NCI-H2029 treated with DMSO at 0.1 percent for 48 hours (cell line): ENCODE measurements at places on chromosomes 12 and 14.

- no peak for DNase-seq
These were observed 41.9 kb downstream of the SLC16A7 start for GRCh38 chr12:59637692-59638070.

- DNase-seq = no peak
These were observed 36.9 kb downstream of the RHOJ start for GRCh38 chr14:63241096-63241495.

GRCh38 chr14:85501751-85502150 is 28.2 kb upstream of the FLRT2 start:
- DNase-seq = no peak

GRCh38 chr12:122395319-122395718 is 27.1 kb downstream of the CLIP1 start:
- no peak for DNase-seq

DNA sequence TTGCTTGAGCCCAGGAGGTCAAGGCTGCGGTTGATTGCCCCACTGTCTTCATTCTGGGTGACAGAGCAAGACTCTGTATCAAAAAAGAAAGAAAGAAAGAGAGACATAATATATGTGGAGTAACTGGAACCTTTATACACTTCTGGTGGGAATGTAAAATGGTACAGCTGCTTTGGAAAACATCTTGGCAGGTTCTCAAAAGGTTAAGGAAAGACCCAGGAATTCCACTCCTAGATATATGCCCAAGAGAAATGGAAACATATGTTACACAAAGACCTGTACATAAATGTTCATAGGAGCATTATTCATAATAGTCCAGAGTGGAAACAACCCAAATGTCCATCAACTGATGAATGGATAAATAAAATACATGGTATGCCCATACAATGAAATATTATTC is 7.2 kb downstream of the RBMS2 start:
- DNase-seq = no peak

- DNase-seq = no peak
These were observed 24.8 kb downstream of the LRRIQ1 start for GRCh38 chr12:85060916-85061315.

- DNase-seq = no peak
These were observed 49.8 kb downstream of the B4GALNT3 start for GRCh38 chr12:509500-509899.

- DNase-seq = peak; percentile 60
These were observed 431.2 kb upstream of the PDE3A start for GRCh38 chr12:19937161-19937560.

DNA sequence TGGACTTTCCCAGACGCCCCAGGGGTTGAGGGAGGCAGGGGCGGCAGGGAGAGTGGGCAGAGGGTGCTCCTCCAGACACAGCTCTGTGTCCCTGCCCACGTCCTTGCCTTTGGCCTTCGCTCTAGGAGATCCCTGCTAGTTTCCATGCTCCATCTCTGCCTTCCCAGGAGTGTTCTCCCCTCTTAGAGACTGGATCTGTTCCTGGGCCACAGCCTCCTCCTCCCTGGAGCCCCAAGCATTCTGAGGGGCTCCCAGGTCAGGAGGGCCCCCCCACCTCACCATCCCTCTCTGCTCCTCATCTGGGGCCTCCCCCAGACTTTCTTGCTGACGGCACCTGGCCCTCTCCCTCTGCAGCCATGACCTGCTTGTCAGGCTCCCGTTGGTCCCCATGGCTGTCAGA is 216.0 kb upstream of the FKBP4 start:
- DNase-seq = no peak

DNA sequence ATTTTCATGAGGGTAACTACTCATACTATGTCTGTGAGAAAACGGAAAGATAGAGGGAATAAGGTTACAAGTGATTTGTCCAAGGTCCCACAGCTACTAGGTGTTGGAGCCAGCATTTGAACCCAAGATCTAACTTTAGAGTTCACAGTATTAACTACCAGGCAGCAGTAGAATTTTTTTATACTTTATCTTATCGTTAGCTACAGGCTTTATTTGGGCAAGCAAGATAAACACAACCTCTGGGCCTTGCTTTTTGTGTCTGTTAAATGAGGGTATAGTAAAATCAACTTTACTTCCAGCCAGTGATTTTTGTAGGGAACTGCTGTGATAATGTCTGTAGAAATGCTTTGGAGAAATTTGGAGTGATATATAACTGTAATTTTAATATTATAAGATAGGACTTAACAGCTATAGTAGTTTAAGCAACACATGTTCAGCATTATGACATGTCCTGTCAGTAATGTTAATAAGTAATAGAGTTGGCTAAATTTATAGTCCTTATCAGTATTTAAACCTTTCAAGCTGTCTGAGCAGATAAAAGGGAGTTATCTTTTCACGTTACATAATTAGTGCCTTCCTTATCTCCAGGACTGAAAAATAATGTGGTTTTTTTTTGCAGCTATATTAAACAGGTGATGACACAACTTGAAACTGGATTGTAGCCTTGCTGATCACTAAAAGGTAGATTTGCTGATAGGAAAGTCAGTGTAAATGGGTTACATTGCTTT is 12.8 kb downstream of the LEMD3 start:
- DNase-seq = no peak

GRCh38 chr12:47299586-47299985 is 219.8 kb upstream of the AMIGO2 start:
- no peak for DNase-seq

- DNase-seq = no peak
These were observed 94.3 kb downstream of the OTX2 start for GRCh38 chr14:56715938-56716337.

DNA sequence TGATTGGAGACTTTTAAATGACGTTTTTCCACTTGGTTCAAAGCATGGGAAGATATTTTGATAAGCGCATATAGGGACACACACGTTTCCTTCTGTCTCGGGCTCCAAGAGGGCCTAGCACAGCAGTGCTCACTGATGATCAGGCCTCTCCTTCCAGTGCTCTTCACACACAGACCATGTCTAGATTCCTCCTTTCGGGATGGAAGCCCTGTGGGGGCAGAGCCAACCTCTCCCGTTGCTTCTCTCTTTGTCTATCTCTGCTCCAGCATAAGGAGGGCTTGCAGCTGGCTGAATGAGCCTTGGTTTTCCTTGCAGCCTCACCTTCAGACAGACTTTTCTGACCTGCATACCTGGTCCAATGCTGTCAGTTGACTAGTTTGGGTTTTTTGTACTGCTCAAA is 22.3 kb downstream of the GPRC5D start:
- no peak for DNase-seq

GRCh38 chr12:53677016-53677799 is 1.3 kb upstream of the ATP5MC2 start:
- no peak for DNase-seq

- DNase-seq = no peak
These were observed 3.3 kb upstream of the APPL2 start for GRCh38 chr12:105239304-105239703.

- DNase-seq = peak; percentile 82
These were observed 159.7 kb downstream of the ANKS1B start for GRCh38 chr12:99824900-99825542.

GRCh38 chr12:111687255-111687654 is 1.4 kb downstream of the ACAD10 start:
- DNase-seq = no peak

DNA sequence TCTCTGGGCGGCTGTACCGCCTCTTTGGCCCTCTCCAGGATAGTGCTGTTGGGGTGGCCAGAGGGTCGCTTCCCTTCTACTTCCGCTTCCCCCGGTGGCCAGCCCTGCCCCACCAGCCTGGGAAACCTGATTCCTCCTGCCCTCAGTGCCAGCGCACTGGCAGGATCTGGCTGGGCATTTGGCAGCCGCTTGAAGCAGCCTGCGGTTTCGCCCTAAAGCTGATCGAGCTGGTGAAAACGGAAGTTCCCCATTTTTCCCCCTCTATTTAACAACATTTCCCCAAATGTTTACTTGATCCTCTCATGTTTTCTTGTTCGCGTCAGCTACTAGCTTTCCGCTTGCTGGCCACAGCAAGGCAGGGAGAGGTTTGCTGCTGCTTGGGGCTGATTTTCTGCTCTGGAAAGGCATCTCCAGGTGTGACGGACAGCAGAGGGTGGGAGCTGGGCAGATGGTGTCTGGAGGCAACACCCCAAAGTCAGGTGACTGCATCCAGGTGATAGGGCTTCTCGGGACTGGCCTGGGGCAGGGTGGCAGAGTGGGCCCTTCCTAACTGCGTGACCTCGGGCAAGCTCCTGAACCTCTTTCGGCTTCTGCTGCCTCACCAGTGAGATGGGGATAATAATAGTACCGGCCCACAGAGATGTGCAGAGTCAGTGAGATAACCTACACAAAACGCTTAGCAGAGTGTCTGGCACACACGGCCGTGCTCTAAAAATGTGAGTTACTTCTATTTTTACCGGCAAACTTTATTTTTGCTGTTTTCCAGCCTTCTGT is 53.1 kb downstream of the TSPAN9 start:
- peak; percentile 70 for DNase-seq

GRCh38 chr14:55848964-55849363 is 269.0 kb downstream of the KTN1 start:
- no peak for DNase-seq

DNA sequence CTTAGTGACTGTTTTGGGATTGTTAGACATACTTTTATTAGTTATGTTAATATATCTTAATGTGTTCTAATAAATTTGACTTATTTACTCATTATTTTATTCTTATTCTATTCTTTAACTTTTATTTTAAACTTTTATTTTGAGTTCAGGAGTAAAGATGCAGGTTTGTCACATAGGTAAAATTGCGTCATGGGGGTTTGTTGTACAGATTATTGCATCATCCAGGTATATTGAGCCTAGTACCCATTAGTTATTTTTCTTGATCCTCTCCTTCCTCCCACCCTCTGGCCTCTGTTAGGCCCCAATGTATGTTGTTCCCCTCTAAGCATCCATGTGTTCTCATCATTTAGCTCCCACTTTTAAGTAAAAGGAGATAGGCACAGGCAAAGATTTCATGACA is 495.5 kb downstream of the MDGA2 start:
- DNase-seq = no peak

DNA sequence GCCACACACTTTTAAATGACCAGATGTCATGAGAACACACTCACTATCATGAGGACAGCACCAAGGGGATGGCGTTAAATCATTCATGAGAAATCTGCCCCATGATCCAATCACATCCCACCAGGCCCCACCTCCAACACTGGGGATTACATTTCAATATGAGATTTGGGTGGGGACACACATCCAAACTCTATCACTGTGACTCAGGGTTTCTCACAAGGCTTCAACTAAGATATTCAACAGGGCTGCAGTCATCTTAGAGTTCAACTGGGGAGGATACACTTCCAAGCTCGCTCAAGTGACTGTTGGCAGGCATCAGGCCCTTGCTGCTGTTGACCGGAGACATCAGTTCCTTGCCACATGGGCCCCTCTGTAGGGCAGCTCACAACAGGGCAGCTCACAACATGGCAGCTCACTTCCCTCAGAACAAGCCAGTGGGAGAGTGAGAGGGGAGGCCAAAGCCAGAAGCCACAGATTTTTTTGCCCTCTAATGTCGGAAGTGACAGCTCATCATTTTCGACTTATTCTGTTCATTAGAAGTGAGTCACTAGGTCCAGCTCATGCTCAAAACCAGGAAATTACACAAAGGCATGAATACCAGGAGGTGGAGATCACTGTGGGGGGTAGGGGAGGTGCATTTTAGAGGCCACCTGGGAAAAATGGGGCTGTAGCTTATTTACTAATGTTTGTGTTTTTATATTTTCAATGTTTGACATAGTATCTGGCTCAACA is 50.8 kb upstream of the PTHLH start:
- no peak for DNase-seq

DNA sequence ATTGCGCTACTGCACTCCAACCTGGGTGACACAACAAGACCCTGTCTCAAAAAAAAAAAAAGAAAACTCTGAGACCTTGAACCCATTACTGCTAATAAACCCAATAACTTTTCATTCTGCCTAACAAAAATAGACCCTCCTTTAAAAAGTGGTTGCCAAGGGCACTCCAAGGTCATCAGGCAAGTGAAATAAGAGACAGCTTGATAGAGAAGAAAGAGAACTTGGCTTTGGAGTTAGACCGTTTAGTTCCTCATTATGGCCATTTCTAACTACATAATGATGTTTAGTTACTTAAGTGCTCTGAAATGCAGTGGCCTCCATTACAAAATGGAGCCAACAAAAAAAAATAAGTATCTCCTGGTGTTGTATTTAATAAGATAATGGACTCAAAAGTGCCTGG is 55.9 kb downstream of the PHLDA1 start:
- no peak for DNase-seq

GRCh38 chr12:39441963-39442830 is 723 bp downstream of the KIF21A start:
- DNase-seq = peak; percentile 10

DNA sequence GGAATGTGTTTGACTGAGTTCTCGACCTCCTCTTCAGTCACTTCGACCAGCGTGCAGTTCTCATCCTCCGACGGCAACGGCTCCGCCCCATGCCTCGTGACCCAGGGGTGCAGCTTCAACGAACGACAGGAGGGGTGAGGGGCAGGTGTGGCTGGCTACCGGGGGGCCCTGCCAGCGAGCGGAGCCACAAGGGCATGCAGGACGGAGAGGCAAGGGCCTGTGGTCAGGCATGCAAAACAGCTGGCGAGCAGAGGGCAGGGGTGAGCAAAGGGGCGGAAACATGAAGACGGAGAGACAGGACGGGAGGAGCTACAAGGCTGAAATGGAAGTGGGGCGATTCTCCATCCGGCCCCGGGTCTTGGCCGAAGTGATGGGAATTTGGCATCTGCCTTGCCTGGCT is 38.7 kb downstream of the P2RX4 start:
- DNase-seq = no peak

DNA sequence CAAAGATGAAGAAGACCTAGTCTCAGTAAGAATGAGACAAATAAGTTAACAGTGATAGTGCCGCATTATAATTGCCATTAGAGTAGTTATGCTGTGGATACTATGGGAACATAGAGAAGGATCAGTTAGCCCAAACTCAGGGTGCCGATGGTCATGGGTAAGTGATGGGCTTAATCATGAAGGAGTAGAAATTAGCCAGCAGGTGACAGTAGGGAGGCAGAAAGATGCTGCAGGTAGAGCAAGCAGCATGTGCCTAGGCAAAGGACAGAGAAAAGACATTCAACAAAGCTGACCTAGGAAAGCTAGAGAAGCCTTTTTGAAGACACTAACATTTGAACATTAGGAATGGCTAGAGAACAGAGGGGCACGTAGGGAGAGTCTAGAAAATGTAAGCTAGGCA is 30.6 kb upstream of the PTPRQ start:
- no peak for DNase-seq

- DNase-seq = no peak
These were observed 31.1 kb downstream of the PITPNM2 start for GRCh38 chr12:123119808-123120207.

DNA sequence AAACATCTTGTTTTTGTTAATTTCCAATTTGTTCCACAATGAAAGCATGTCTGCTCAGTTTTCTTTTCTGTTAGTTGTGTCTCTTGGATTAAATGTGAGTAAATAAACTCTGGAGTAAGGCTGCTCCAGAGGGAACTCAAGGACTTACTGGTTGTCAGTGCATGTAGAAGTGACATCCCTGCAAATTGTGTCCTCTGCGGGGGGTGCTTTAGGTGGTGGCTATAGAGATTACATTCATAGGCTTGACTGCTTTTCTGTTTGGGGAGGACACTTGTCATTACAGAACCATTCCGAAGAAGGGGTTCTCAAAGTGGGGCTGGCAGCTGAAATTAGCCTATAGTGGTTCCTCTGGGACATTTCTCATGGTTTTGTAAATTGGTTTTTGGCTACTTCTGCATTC is 8.8 kb downstream of the TMTC2 start:
- DNase-seq = no peak

- DNase-seq = no peak
These were observed 33.7 kb downstream of the ITPK1 start for GRCh38 chr14:93081876-93082570.

GRCh38 chr12:54680374-54680773 is 32.2 kb upstream of the DCD start:
- no peak for DNase-seq

- DNase-seq = no peak
These were observed 214.2 kb upstream of the KRR1 start for GRCh38 chr12:75725521-75726111.
